ENCODE measurements at places on chromosomes 13 and 19. TPM values are rescaled to one million over a fixed set of nuclear protein-coding genes. Genes with fewer than 3 reads are reported as not detected.

The CYP4F2 gene
- total RNA-seq: not detected

The IGSF23 gene
- not detected for total RNA-seq

- H3K4me1 ChIP-seq: peaks cover 32% of the 10 kb centered on the region
- H3K4me3 ChIP-seq: peak overlapping the region; percentile 98
- peak overlapping the region; percentile 99 for H3K27ac ChIP-seq
- DNase-seq: peak; percentile 58
- H3K27me3 ChIP-seq: no peaks in the 10 kb centered on the region
These were observed 1.7 kb downstream of the ERCC5 start for GRCh38 chr13:102847272-102848234.

GRCh38 chr19:18227781-18228271, 1.6 kb upstream of the PDE4C start:
- H3K36me3 ChIP-seq: no peaks in the 10 kb centered on the region
- peaks cover 77% of the 10 kb centered on the region for H3K27me3 ChIP-seq
- peaks cover 30% of the 10 kb centered on the region for H3K4me1 ChIP-seq
- no peak for DNase-seq

- no peak overlapping the region for H3K4me3 ChIP-seq
- no peaks in the 10 kb centered on the region for H3K27me3 ChIP-seq
- no peaks in the 10 kb centered on the region for H3K36me3 ChIP-seq
- H3K4me1 ChIP-seq: no peaks in the 10 kb centered on the region
These were observed 17.2 kb upstream of the CYSLTR2 start for GRCh38 chr13:48636550-48636949.

The TYROBP gene
- total RNA-seq: 6.0 TPM

- no peaks in the 10 kb centered on the region for H3K36me3 ChIP-seq
- H3K27me3 ChIP-seq: no peaks in the 10 kb centered on the region
- H3K4me3 ChIP-seq: no peak overlapping the region
- H3K27ac ChIP-seq: no peak overlapping the region
- H3K4me1 ChIP-seq: peaks cover 15% of the 10 kb centered on the region
- no peak for DNase-seq
These were observed 67.8 kb downstream of the MAP4K1 start for GRCh38 chr19:38549942-38550341.

DNA sequence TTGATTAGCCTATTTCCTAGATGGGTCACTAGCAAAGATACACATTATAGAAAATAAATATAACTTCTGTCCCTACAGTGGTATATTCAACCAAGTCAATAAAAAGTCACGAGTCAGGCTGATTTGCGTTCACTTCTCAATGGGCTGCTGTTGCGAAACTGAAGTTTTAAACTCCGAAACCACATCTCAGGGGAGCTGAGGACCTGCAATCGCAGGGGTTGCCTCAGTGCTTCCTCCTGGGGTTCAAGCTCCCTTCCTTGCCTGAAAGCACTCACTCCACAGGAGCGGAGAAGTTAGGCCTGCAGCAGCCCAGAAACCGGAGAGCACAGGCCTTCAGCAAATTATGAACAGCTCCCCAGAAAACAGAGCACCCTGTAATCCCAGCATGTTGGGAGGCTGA, 39.6 kb downstream of the RAB20 start:
- H3K4me3 ChIP-seq: no peak overlapping the region
- H3K27ac ChIP-seq: no peak overlapping the region
- no peak for DNase-seq
- H3K36me3 ChIP-seq: no peaks in the 10 kb centered on the region
- peaks cover 25% of the 10 kb centered on the region for H3K4me1 ChIP-seq

DNA sequence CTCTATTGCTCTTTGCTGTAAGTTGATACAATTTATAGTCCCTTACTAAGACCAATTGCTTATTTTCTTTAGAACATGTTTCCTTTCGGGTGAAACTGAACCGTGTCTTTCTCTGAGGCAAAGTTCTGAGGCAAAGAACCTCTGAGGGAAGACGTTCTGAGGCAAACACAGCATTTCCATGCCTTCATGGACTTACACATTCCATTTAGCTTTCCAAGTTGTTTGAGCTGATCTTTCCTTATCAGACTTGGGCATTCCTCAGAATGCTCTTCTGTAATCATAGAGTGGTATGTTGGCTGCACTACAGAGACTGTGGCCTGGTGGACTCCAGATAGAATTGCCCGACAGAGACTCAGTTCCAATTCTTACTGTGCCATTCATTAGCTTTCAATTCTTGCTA, 579.1 kb downstream of the KCTD12 start:
- H3K36me3 ChIP-seq: no peaks in the 10 kb centered on the region
- no peak for DNase-seq
- no peaks in the 10 kb centered on the region for H3K27me3 ChIP-seq
- H3K27ac ChIP-seq: no peak overlapping the region

The FFAR1 gene
- not detected for total RNA-seq

Measured in CD4-positive, alpha-beta T cell (primary cell).